ENCODE measurements at places on chromosomes 3 and 15. TPM values are rescaled to one million over a fixed set of nuclear protein-coding genes. Genes with fewer than 3 reads are reported as not detected.

- DNase-seq: peak; percentile 60
- no peaks in the 10 kb centered on the region for H3K27me3 ChIP-seq
- H3K4me1 ChIP-seq: peaks cover 24% of the 10 kb centered on the region
- H3K36me3 ChIP-seq: no peaks in the 10 kb centered on the region
Measured at GRCh38 chr3:11509173-11510000, 134.3 kb downstream of the VGLL4 start.

GRCh38 chr3:143139762-143140161 is 20.2 kb downstream of the CHST2 start:
- H3K27me3 ChIP-seq: no peaks in the 10 kb centered on the region
- no peaks in the 10 kb centered on the region for H3K4me1 ChIP-seq
- no peak overlapping the region for H3K4me3 ChIP-seq
- no peak overlapping the region for H3K27ac ChIP-seq
- no peaks in the 10 kb centered on the region for H3K36me3 ChIP-seq

DNA sequence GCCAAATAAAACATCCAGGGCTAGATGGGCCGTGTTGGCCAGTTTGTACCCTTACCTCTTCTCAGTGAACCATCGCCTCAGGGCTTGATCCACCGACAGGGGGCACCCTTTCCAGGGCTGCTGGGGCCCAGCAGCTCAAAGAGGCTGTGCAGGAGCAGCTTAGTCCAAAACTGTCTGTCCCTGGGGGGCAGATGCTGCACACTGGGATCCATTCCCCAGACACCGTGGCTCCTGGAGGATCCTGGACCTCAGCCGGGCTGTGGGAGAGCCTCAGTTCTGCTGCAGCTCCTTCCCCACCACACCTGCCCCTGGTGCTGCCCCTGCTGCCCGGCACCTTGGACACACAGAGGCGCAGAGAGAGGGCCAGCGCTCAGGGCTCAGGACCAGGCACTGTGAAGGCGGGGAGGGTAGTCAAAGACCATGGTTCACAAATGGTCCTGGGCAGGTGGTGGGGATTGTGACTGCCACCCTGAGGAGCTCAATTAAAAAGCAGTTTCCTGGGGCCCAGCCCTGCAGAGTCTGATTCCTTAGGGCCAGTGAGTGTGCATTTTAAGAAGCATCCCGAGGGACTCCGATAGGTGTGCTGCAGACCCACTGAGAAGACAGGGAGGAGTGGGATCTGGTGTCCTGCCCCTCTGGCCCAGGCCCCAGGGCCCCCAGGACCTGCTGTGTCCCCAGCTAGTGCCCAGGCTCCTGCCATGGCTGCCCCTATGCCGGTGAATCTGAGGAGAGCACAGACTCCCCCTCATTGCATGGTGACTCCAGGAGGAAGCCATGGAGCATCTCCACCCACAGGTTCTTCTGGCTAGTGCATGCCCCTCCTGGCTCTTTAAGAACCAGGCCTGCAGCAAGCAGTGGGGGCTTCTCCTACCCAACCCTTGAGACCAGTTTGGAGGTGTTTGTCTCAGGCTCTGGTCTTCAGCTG is 86.5 kb upstream of the PRR20G start:
- H3K27me3 ChIP-seq: no peaks in the 10 kb centered on the region
- no peak overlapping the region for H3K4me3 ChIP-seq
- no peak overlapping the region for H3K27ac ChIP-seq
- H3K36me3 ChIP-seq: no peaks in the 10 kb centered on the region
- DNase-seq: peak; percentile 71

DNA sequence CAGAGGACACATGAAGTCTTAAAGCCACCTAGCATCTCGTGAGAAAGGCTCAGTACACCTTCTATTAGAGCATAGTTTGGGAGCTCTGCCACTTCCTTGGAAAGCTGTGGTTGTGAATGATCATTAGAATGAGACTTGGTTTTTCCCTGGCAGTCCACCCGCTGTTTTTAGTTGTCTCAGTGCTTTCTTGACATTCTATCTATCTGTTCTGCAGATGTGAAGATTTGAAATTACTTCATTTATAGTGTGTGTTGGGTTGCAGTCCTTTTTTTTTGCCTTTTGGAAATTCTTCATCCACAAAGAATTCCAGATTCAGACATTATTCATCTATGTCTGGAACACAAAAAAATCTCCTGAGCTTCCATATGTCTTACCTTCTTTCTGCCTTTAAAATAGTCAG is 23.7 kb downstream of the PPP2R3A start:
- DNase-seq: no peak
- H3K4me1 ChIP-seq: no peaks in the 10 kb centered on the region
- H3K27me3 ChIP-seq: no peaks in the 10 kb centered on the region
- no peaks in the 10 kb centered on the region for H3K36me3 ChIP-seq

GOLGA8O gene
- total RNA-seq: not detected

CHCHD4 gene
- 7.6 TPM for total RNA-seq
